OCI-LY7 (cell line): ENCODE measurements at places on chromosomes 6 and 20.

- DNase-seq = no peak
Observed at GRCh38 chr6:43950051-43950605, 177.1 kb downstream of the MRPL14 start.

DNA sequence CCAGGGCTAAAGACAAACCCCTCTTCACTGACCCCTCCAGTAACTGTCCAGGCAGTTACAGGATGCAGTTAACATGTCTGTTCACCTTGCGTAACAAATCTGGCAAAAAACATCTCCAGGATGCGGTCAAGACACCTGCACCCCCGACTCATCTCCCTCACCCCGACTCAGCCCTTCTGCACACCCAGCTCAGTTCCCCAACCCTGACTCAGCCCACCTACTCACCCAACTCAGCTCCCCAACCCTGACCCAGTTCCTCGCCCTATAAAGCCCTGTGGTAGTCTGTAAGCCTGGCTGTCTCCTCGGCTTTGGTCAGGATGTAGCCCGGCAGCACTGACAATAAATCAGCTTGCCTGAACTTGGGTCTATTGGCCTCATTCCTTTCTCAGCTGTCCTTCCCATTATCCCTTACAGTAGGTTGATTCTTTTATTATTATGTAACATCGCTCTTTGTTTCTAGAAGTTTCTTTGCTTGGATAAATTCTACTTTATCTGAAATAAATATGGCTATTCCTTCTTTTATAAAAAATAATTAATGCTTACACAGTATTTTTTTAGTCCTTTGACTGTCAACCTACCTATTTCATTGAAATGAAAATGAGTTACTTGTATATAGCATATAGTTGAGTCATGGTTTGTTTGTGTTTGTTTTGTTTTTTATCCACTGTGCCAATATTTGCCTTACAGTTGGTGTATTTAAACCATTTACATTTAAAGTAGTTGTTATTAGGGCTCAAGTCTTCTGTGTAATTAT lies 12.9 kb upstream of the ADTRP start:
- no peak for DNase-seq

- no peak for DNase-seq
Observed at GRCh38 chr20:61044499-61044898, 207.6 kb upstream of the CDH4 start.

DNA sequence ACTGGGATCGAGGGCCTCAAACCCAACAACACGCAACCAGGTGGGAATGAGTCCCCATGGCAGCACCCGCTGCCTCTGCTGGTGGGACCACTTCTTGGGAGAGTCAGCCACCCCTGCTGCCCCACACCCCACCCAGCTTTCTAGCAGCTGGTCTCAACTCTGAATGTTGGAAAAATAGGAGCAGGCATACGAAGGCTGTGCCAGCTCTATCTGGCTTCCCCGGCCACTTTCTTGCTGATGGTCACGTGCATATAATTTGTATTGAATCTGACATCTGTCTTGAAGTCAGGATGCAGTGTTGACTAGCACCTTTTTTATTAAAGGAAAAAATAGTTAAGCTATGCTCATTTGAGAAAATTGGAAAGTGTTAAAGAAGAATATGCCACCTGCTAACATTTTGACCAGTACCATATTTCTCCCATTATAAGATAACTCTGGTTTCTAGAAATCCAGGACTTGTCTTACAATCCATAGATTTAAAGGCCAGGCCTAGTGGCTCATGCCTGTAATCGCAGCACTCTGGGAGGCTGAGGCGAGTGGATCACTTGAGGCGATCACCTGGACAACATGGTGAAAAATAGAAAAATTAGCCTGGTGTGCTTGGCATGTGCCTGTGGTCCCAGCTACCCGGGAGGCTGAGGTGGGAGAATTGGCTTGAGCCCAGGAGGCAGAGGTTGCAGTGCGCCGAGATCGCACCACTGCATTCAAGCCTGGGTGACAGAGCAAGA lies 26.9 kb upstream of the MAPRE1 start:
- no peak for DNase-seq

- DNase-seq = peak; percentile 72
Observed at GRCh38 chr6:1665214-1665613, 55.5 kb downstream of the FOXC1 start.

DNA sequence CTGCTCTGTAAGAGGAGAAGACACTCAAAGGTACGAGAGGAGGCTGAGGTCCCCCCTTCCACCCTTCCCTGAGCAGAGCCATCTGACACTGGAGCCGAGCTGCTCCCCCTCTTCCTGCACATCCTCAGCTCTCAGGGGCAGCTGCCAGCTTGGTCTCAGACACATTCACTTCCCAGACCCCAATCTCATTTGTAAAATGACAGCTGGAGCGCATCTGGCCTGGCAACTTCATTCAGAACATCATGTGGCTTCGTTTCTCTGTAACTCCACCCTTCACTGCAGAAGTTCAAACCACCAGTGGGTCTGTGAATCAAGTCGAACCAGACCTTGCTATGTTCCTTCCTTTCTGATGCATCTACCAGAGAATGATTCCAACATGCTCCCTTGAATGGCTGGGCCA lies 145.6 kb upstream of the CDH4 start:
- no peak for DNase-seq
